ENCODE measurements at places on chromosomes 3 and 15. TPM values are rescaled to one million over a fixed set of nuclear protein-coding genes. Genes with fewer than 3 reads are reported as not detected.

The ZBBX gene
- total RNA-seq = not detected

The ILDR1 gene
- total RNA-seq = 0.32 TPM

The IL17RD gene
- total RNA-seq = not detected

The AGTR1 gene
- not detected for total RNA-seq

The PGBD4 gene
- 2.8 TPM for total RNA-seq

The ALDH1L1 gene
- not detected for total RNA-seq

The GAP43 gene
- total RNA-seq = not detected

- H3K27ac ChIP-seq = no peak within 1 kb of the TSS
- H3K36me3 ChIP-seq = peaks cover 12% of the 10 kb centered on the region
- peaks cover 72% of the 10 kb centered on the region for H3K27me3 ChIP-seq
- H3K4me3 ChIP-seq = peak within 1 kb of the TSS; percentile 82
- DNase-seq = no peak
Observed at GRCh38 chr15:89654847-89655805, at the start of gene KIF7. Gene KIF7 (minus strand): TSS chr15:89655467. CDS start chr15:89652930, 2,537 bp downstream.

DNA sequence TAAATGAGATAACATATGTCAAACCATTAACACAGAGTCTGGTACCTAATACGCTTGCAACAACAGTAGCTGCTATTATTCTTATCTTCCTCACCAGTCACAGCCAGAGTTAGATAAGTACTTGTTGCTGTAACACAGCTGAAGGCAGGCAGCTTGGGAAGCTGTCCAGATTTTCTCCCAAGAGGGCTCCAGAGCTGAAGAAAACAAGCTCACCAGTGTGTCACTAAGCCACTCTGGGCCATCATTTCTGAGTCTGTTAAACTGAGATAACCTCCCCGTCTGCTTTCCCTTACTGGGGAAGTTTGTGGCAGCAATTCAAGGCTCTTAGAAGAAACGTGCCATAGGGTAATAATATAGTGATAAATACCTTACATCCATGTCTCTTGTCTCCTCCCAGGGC, 226.3 kb downstream of the TAFA4 start:
- H3K27me3 ChIP-seq = no peaks in the 10 kb centered on the region
- no peaks in the 10 kb centered on the region for H3K36me3 ChIP-seq
- no peak for DNase-seq
- no peak overlapping the region for H3K27ac ChIP-seq
- H3K4me3 ChIP-seq = no peak overlapping the region

GRCh38 chr3:173465112-173465511, 67.6 kb downstream of the NLGN1 start:
- no peaks in the 10 kb centered on the region for H3K4me1 ChIP-seq
- no peak overlapping the region for H3K4me3 ChIP-seq
- no peak for DNase-seq
- no peaks in the 10 kb centered on the region for H3K36me3 ChIP-seq

DNA sequence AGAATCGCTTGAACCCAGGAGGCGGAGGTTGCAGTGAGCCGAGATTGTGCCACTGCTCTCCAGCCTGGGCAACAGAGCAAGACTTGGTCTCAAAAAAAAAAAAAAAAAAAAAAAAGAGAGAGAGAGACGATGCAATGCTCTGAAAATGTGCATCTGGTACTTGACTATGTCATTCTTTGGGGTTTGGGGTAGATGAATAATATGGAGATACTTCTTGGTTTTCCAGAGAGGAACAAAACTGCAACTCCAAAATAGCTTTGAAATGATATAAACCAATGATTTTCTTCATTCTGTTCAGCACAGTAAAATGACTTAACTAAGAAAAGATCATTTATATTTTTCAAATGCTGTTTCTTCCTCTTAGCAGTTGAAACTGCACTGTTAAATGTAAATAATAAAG, 158.9 kb downstream of the ISL2 start:
- H3K4me3 ChIP-seq = no peak overlapping the region
- no peak for DNase-seq
- H3K4me1 ChIP-seq = no peaks in the 10 kb centered on the region
- H3K27me3 ChIP-seq = no peaks in the 10 kb centered on the region
- H3K36me3 ChIP-seq = peaks cover 10% of the 10 kb centered on the region
- H3K27ac ChIP-seq = no peak overlapping the region

- H3K27ac ChIP-seq = no peak overlapping the region
- no peak overlapping the region for H3K4me3 ChIP-seq
- H3K36me3 ChIP-seq = peaks cover 6% of the 10 kb centered on the region
Observed at GRCh38 chr3:183369117-183369516, 59.3 kb downstream of the MCF2L2 start.

DNA sequence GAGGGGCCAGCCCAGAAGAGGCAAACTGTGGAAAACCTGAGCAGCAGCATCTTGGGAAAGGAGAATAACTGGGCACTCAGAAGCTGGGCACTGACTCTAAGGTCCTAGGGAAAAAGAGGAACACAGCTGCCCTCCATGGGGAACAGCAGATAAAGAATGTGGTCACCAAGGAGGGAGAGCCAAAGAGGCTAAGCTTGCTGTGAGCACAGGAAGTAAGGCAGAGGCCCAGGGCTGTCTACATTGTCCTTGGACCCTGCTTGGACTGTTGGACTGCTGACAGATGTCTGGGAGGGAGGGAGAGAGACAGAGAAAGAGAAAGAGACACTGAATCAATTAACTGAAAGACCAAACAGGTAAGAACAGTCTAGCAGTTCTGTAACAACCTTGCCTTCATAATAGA, 4.5 kb upstream of the MNS1 start:
- no peak for DNase-seq
- H3K27me3 ChIP-seq = peaks cover 13% of the 10 kb centered on the region
- peaks cover 18% of the 10 kb centered on the region for H3K4me1 ChIP-seq
- peak overlapping the region; percentile 76 for H3K27ac ChIP-seq

- H3K27ac ChIP-seq = no peak overlapping the region
- no peak for DNase-seq
- H3K4me3 ChIP-seq = no peak overlapping the region
Observed at GRCh38 chr3:197083486-197083885, 53.9 kb upstream of the MELTF start.

DNA sequence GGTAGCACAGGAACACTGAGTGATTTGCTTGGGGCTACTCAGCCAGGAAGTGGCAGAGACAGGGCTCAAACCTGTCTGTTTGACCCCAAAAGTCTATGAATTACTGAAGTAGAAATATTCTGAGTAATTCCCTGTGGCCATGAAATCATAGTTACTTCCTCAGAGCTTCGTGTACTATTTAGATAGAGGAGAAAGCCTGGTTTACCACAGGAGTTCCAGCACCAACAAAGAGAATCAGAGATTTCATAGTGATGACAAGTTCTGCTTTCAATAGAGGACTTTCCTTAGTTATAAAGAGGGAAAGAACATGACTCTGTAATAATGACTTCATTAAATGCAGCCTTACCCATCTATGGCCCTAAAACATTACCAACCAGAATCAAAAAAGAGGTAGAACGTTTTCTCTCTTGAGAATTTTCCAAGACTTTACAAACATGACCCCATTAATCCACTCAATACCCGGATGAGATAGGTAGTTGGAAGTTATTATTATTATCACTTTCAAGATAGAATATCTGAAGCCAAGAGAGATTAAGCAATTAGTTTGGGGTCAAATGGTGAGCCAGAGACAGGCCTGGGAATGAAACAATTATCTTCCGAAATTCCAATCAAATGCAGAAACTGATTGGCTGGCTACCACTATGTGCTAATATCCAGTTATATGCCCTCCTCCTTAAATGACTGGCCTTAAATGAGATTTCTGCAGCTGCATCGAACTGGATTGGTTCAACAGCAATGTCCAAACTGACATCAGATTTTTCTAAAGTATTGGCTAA, 13.6 kb upstream of the WNT5A start:
- H3K4me1 ChIP-seq = no peaks in the 10 kb centered on the region
- no peak overlapping the region for H3K27ac ChIP-seq
- DNase-seq = no peak
- H3K4me3 ChIP-seq = no peak overlapping the region
- no peaks in the 10 kb centered on the region for H3K36me3 ChIP-seq

DNA sequence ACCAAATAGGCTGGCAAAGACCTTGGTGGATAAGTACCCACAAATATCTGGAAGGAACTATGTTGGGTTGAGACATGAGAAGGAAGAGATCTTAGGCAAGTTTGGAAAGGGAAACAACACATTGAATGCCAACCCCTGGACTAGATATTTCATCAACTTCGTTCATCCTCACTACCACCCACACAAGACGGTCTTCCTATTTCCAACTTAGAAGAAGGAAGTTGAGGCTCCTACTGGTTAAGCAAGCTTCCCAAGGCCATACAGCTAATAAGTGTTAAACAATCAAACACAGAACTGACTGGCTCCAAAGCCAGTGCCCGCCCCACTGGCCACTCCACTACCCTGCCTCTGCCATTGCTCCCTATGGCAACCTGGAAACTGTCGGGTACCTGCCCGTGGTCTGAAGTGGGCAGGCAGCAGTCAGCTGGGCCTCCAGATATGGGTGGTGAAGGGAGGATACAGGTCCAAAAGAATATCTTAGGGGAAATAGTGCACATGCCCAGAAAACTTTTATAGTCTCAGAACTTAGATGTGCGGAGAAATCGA, 94.9 kb downstream of the LIPC start:
- H3K4me3 ChIP-seq = no peak overlapping the region
- peaks cover 4% of the 10 kb centered on the region for H3K4me1 ChIP-seq
- H3K36me3 ChIP-seq = no peaks in the 10 kb centered on the region
- peaks cover 13% of the 10 kb centered on the region for H3K27me3 ChIP-seq
- no peak overlapping the region for H3K27ac ChIP-seq

- no peak overlapping the region for H3K4me3 ChIP-seq
- H3K27ac ChIP-seq = no peak overlapping the region
- no peaks in the 10 kb centered on the region for H3K4me1 ChIP-seq
- H3K27me3 ChIP-seq = no peaks in the 10 kb centered on the region
Observed at GRCh38 chr3:165749241-165749640, 88.0 kb downstream of the BCHE start.

- H3K27ac ChIP-seq = peak overlapping the region; percentile 62
- no peaks in the 10 kb centered on the region for H3K27me3 ChIP-seq
- DNase-seq = no peak
Observed at GRCh38 chr3:171088496-171088895, 62.0 kb upstream of the SLC2A2 start.

- H3K27ac ChIP-seq = no peak overlapping the region
- peaks cover 13% of the 10 kb centered on the region for H3K36me3 ChIP-seq
- no peaks in the 10 kb centered on the region for H3K27me3 ChIP-seq
- no peaks in the 10 kb centered on the region for H3K4me1 ChIP-seq
- DNase-seq = no peak
- no peak overlapping the region for H3K4me3 ChIP-seq
Observed at GRCh38 chr15:72340366-72340765, 20.4 kb upstream of the CELF6 start.

- H3K4me1 ChIP-seq = peaks cover 30% of the 10 kb centered on the region
- DNase-seq = peak; percentile 51
- H3K27me3 ChIP-seq = peaks cover 56% of the 10 kb centered on the region
- no peak overlapping the region for H3K4me3 ChIP-seq
Observed at GRCh38 chr15:73700041-73700842, 16.1 kb downstream of the CD276 start.

- peaks cover 3% of the 10 kb centered on the region for H3K4me1 ChIP-seq
- H3K36me3 ChIP-seq = no peaks in the 10 kb centered on the region
- H3K27me3 ChIP-seq = peaks cover 5% of the 10 kb centered on the region
- H3K4me3 ChIP-seq = no peak overlapping the region
Observed at GRCh38 chr15:33852570-33852969, 115.7 kb upstream of the CHRM5 start.
